ENCODE measurements at places on chromosomes 12 and 14.

- DNase-seq, result no peak
Observed at GRCh38 chr12:14982562-14982961, 9.7 kb downstream of the PDE6H start.

GRCh38 chr12:105858981-105859710 is 279.6 kb downstream of the NUAK1 start:
- DNase-seq, result no peak

DNA sequence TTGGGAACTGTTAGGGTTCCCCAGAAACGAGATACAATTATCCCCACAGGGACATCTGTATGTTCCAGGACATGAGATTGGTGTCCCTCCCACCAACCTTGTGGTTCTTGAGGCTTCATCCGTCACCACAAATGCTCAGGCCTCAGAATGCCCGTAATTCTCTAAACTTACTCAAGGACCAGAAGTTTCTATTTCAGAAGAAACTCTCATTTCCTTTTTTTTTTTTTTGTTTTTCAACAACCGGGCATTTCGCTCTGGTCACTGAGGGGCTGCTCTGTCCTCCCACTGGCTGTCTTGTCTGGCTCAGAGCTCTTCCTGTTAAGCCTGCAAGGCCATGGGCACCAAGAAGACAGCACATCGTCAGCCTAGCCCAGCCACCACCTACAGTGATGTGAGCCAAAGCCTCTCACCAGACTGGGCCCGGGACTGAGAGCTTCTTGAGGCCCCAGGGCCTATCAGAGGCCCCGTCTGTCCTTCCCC is 36.2 kb downstream of the VDR start:
- no peak for DNase-seq

- DNase-seq, result no peak
Observed at GRCh38 chr12:38502415-38502814, 185.8 kb downstream of the ALG10B start.

Measured in COLO829 (cell line).